ENCODE measurements at places on chromosomes 4 and X.

GRCh38 chrX:68503836-68504636, 5.2 kb downstream of the YIPF6 start:
- no peak for DNase-seq

DNA sequence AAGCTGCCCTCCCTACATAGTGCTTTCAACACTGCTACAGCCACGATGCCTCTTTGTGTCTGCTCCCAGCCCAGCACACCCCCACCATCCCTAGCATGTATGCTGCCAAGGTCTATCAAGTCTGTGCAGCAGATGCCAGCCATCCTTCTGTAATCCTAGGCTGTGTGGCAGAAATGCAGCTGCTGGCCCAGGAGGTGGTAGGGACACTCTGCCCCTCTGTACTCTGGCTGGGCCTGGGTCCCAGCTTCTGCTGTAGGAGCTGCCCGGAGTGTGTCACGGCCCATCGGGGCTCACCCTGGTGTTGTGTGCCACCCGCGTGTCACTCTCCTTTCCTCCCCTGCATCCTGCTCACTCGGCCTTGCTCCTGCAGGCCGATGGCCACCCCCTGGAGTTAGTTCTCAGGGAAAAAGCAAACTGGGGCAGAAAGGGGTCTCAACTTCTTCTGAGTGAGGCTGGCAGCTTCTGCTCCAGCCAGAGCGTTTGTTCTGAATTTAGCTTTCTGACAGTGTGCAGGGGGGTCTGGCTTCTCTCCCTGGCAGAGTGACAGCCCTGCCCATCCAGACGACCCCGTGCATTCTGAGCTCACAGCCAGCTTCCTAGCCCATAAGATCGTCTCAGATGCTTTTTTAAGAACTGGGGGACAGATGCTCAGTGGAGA, 22.7 kb downstream of the PSAPL1 start:
- DNase-seq, result no peak

DNA sequence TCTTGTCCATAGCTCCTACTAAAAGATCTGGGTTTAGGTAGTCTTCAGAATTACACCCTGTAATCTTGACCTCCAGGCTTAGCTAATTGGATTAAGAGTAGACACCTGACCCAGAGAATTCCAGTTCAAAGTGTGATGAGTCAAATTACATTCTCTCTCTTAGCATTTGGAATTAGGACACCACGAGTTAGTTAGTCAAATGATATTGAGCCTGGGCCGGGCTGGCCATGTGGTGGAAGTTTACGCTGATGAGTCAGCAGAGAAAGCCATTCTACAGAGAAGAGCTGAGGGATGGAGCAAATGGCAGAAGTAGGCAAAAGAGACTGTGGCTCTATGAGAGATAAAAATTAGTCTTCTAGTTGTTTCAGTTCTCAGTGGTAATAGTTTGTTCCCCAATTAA, 31.1 kb downstream of the CEP44 start:
- no peak for DNase-seq

GRCh38 chr4:52560844-52561280, 98.2 kb downstream of the USP46 start:
- DNase-seq, result no peak

GRCh38 chrX:129724754-129725153, 14.0 kb upstream of the XPNPEP2 start:
- no peak for DNase-seq

GRCh38 chr4:42515156-42515884, 118.0 kb downstream of the SHISA3 start:
- DNase-seq, result no peak

DNA sequence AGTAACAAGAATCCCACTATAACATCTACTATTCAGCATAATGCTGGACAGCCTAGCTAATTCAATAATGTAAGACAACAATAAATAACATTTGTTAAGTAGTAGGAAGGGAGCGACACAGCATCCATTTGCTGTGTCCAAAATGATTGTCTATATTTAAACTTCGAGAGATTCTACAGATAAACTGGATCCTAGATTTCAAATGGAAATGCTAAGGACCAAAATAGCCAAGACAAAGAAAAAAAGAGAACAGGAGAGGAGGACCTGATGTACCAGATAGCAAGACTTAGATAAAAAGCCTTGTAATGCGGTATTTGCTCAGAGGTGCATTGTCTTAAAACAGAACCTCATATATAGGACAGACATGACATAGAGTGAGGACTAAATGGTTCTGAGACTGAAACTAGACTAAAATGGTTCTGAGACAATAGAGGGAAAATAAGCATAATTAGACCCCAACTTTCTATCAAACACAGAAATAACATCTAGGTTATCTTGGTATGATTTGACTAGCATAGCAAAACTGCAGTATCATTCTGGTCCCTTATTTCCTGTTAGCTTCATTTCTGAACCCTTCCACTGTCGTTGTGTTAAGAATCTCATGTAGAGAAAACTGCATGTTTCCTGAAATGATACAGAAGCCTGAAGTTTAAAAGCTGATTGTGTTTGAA, 3.8 kb downstream of the HPGDS start:
- DNase-seq, result no peak

DNA sequence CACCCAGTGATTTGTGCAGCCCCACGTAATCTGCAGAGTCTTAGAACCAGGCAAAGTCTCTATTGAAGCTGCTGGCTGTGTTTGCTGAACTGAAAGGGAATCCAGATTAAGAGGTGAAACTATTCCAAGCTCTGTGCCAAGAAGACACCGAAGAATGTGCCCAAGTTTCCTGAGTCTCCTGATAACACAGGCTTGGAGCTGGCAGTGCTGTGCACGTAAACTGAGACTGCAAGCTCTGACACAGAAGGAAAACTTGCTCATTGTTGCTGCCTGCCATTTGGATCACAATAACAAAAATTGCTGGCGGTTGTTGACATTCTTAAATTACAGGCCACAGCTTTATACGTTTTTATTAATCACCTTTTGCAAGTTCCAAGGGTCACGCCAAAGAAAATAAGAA, 60.2 kb upstream of the VCX3B start:
- DNase-seq, result no peak

GRCh38 chr4:77505275-77505957, 100.2 kb upstream of the CXCL13 start:
- DNase-seq, result no peak

DNA sequence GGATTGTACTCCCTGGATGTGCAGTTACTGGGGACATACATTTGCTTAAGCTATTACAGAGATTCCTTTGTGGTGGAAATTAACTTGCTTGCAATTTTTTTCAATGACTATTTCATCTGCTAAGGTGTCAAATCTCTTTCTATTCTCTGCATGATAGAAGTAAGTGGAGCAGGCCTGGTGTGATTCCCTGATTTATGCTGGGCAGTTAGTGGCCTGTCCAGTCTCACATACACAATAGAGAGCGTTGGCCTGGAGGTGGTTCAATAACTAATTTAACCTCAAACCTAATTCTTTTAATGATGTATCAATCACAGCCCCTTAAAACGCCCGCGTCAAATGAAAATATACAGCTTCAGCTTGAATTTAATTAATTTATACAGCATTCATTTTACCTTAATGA, 28.5 kb downstream of the VCX3A start:
- DNase-seq, result no peak

GRCh38 chrX:1072637-1073377, 139.6 kb downstream of the CRLF2 start:
- no peak for DNase-seq

Data from activated CD4-positive, alpha-beta T cell treated with anti-CD3 and anti-CD28 coated beads for 24 hours (primary cell).